ENCODE measurements at places on chromosomes 2 and 18.

GRCh38 chr2:46899053-46899452 lies 16.6 kb downstream of the MCFD2 start:
- no peak for DNase-seq

GRCh38 chr18:59748628-59749360 lies 51.6 kb upstream of the CCBE1 start:
- no peak for DNase-seq

DNA sequence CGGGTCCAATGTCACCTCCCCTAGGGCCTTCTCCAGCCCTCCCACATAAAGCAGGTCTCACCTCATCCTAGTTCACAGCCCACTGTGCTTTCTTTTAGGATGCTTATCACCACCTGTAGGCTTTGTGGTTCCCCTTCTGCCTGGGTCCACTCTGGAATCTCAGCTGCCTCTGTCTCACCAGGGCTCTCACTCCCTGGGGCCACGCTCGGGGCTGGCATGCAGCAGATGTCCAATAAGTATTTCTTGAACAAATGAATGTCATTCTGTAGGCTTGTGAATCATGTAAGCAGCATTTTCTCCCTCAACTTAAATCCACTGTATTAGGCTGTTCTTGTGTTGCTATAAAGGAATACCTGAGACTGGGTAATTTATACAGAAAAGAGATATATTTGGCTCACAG lies 4.3 kb upstream of the SH3BP4 start:
- no peak for DNase-seq

- no peak for DNase-seq
Measured at GRCh38 chr18:37570336-37570930, 4.8 kb upstream of the CELF4 start.

DNA sequence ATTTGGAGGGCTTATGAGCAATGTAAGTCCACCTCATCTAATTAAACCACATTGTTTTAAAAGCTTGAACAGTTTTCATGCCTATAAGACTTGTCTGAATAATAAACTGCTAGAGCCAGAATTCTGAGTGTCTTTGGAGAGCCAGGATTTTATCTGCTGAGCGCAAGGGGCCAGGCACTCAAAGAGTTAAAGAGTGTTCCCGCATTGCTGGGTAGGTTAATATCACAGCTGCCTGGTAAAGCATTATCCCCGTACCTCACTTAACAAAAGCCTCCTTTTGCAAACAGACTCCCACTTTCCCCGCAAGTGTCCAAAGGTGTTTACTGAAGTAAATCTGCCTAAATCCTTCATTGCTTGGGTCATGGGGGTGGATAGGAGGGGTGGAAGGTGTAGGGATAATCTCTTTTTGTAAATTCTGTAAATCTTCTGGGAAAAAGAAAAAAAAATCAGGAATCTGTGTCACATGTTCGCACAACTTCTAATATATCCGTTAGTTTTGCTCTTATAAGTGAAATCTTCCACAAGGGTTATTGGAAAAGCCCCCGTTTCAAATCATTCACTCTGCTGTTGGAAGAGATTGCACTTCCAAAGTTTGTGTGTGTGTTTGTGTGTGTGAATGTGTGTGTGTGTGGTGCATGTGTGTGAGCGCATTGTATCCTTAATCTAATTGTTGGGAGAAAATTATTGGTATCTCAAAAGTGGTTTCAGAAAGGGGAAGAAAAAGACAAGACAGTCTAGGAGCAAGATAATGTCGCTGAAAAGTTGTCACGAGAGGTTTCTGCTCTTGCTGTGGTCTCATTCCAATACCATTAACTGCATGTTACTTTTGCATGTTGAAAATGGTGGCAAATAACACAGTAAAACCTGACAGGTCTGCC lies 10.7 kb downstream of the ZEB2 start:
- no peak for DNase-seq

DNA sequence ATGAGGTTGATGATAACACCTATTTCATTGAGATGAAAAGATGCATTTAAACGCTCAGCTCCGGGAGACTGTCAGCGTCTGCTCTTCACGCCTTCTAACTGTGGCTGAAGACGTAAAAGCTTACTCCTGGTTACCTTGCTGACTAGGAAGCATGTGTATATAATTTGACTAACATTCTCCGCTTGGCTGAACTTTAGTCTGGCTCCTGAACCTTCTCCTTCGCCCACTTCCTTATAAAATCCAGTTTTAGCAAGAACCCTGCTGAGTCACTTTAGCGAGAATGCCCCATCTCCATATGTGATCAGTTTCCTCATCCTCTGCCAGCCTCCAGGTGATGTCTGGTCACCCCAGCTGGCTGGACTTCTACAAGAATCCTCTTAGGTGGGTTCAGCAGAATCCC lies 12.7 kb upstream of the CREG2 start:
- DNase-seq: no peak

GRCh38 chr18:78726326-78727056 lies 253.1 kb upstream of the SALL3 start:
- DNase-seq: no peak

GRCh38 chr2:56291711-56292110 lies 107.9 kb downstream of the CCDC85A start:
- DNase-seq: no peak

- DNase-seq: no peak
Measured at GRCh38 chr2:102048465-102048864, 56.7 kb downstream of the IL1R2 start.

DNA sequence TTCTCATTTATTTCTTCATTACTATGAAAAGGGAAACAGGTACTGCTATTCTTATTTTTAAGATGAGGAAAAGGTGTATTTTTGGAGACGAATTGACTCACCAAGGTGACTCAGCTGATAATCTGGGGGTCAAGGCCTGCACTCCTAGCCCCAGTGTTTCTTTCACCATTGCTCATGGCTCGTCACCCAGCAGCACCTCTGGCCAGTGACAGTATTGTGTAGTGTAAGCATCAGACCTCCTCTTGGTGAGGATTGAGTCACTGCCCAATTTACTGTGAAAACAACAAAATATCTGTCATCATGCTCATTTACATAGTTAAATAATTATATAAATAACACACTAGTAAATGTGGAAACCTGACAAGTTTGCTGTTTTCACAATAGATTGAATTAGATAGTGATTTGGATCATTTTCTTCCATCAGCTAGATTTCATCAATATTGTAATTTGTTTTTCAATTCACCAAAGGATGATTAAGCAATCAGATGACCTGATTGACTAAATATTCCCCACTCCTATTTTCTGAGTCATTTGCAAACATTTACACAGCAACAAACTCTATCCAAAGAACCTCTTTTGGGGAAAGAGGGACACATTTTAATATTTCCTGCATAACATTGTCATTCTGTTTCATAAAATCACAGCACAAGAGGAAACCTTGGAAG lies 492.8 kb upstream of the RAB12 start:
- no peak for DNase-seq

- DNase-seq: no peak
Measured at GRCh38 chr18:69097349-69097748, 299.5 kb downstream of the CCDC102B start.

DNA sequence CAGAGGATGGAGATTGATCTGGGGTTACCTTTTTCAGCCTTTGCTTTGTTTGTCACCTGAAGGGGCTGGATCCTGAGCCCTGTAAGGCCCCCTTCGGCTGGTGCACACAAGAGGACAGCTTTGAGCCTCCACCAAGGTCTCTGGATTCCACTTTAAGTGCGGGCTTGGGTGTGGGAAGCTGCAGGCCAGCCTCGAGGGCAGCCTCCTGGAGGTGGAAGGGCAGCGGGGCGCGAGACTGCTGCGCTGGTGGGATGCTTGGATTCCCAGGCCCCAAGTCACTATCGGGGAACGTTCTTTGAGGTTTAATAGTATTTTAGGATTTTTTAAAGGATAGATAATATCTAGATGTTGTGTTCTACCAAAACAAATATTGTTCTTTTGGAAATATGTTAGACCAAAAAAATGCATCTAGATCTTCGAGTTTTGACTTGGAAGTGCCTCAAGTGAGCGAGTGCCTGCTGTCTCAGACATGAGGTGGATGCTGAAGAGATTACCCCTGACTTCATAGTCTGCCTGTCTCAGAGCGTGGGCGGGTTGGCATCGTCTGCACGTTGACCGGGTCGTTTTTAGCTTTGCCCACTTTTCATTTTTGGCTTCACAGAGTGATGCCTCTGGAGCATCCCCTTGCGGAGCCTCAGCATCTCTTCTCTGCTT lies 113.8 kb downstream of the AGAP1 start:
- no peak for DNase-seq

DNA sequence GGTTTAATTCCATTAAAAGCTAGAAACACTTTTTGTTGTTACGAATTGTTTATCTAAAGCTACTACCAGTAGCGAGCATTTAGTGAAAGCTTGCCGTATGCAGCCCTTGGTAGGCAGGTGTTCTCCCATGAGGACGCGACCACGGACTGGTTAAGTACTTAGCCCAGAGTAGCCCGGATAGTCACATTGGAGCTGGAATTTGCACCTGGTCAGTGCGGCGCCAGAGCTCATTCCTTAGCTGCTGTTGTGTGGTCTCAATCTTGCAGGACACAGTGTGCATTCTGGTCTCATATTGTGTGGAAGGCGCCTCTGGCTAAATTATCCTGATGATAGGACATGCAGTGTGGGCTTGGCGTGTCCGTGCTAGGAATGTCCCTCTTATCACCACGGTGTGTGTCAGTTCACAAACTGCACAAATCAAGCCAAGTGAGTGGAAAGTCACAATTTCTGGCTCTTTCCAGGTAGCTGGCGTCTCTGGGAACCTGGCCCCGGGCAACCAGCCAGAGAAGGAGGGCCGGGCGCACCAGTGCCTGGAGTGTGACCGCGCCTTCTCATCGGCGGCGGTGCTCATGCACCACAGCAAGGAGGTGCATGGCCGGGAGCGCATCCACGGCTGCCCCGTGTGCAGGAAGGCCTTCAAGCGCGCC lies 133.3 kb downstream of the ZNF236 start:
- no peak for DNase-seq

DNA sequence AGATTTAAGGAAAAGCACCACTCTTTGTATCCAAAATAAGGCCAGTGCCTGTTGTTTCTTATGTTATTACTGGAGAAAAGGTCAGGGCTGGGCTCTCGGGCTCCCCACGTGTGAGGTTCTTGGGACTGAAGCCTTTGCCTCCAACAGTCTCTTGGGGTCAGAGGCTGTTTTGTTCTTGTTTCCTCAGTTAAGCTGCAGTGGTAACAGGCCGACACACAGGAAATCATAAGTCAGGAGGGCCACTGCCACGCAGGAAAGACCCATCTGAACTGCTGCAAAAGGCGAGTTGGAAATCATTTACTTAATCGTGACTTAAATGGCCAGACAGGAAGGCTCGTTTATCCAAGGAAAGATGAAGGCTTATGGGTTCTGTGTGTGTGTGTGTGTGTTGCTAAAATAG lies 30.3 kb upstream of the IL37 start:
- DNase-seq: no peak

DNA sequence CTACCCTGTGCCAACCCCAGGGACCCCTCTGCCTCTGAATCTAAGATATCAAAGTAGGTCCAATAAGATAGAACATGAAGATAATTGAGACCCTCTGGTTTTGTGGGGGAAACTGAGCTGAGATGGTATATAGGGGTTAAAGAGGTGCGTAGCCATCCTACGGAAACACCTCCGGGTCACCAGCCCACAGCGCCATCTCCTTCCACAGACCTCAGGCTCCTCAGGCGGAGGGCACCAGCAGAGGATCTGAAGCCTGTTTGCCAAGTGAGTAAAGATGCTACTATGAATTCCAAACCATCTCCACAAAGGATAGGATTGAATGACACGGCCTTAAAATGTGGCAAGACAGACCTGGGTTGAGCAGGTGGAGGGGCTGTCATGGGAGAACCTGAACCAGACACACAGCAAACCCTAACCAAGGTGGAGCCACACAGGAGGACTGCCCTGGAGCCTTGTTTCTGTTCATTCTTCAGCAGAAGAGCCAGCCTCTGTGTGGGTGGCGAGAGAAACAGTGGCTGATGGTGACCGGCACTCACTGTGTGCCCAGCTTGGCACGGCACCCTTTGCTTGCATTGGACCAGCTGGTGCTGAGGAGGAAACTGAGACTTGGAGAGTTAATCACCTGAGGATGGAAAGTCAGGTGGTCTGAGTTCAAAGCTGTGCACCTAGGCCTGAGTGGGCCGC lies 10.2 kb downstream of the GBX2 start:
- no peak for DNase-seq

- DNase-seq: no peak
Measured at GRCh38 chr2:78457269-78457668, 568.2 kb upstream of the REG3G start.

DNA sequence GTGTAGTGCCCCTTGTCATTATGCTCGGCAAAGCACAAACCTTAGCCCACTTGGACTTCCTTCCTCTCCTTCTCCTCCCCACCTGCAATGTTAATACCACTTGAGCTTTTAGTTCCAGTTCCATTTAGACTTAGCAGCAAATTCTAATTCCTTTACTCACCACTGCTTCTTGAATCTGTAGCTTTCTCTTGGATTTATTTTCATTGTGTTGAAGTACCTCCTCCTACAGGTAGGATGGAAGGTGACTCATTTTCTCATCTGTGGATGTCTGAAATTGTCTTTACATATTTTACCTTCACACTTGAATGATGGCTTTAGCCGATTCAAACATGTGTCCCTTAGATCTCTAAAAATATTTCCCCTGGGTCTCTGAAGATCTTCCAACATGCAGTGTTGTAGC lies 32.8 kb upstream of the BIN1 start:
- DNase-seq: no peak

- no peak for DNase-seq
Measured at GRCh38 chr2:203804070-203804469, 63.5 kb upstream of the CTLA4 start.

DNA sequence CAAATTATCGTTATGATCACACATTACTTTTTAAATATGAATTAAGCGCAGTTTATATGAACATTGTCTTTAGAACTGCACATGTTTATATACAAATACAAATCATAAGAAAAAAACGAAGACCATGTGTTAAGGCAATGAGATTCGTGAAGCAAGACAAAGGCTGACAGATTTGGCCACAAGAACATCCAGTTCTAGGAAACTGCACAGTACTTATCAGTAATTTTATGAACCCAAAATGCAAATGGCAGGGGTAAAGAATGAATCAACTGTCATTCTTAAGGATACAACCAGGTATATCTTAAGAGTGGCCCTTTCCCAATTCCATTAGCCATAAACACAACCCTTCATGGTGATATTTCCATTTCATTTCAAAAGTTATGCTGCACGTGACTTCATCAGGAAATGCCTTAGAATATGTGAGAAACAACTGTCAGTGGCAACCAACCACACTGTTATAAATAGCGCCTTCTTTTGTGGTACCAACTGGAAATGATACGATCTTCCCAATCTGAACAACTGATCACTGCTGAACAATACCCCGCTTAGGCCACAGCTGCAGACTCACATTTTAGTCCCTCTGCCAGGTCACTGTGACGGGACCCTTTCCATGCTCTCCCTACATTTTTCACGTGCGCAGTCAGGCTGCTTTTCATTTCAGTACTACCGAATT lies 144.9 kb downstream of the L3MBTL4 start:
- DNase-seq: no peak

GRCh38 chr2:227132986-227133385 lies 31.0 kb downstream of the COL4A4 start:
- DNase-seq: no peak
